T1000 (cell line): ENCODE measurements at places on chromosomes 2 and 18.
A peak's percentile ranks its signal among the peaks of the same experiment; 100 is the strongest.

DNA sequence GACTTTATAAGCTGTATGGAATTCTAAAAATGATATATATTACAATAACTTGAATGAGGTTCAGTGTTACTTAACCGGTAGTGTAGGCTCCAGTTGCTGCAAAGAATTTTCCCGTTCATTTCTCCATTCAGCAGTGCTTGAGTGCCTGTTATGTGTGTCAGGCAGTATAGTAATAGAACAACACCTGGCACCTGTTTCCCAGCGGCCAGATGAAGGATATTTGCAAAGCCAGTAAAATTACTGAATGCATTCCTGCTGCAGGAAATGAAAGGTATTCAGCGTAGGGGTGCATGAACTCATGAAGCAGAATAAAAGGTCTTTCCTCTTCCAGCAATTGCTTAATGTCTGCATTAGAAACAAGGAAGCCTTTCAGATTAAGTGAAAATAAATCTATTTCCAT lies 18.8 kb downstream of the YPEL5 start:
- DNase-seq, result no peak

- no peak for DNase-seq
Measured at GRCh38 chr2:46296216-46296839, 879 bp upstream of the EPAS1 start.

GRCh38 chr2:107648781-107649404 lies 177.8 kb upstream of the RGPD4 start:
- no peak for DNase-seq

DNA sequence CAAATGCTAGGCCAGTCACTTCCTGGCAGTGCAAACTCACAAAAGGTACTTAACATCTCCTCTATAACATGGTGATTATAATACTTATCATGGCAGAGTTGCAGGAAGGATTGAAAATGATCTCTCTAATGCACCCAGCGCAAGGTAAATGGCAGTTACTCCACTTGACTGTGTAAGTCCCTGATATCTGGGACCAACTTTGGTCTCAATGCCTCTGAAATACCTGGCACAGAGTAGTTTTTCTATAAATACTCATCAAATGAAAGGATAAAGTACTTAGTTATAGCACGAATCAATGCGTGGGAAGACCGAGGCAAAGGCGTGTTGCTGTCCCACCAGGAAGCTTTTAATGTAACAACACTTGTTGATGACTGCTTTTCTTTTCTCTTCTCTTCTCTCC lies 24.8 kb downstream of the LRRC30 start:
- DNase-seq, result no peak

DNA sequence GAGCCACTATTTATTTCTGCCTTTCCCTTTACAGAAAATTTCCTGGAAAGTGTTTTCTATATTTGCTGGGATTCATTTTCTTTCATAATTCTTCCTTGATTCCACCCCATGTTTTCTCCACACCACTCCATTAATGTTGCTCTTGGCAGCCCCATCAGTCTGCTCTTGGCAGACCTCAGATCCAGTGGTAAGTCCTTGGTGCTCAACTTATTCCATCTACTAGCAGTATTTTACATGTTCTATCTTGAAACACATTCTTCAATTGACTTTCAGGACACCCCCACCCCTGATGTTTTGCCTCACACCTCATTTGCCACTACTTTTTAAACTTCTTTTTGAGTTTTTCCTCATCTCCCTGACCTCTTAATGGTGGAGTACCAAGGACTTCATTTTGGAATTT lies 65.0 kb downstream of the HNMT start:
- DNase-seq, result no peak

DNA sequence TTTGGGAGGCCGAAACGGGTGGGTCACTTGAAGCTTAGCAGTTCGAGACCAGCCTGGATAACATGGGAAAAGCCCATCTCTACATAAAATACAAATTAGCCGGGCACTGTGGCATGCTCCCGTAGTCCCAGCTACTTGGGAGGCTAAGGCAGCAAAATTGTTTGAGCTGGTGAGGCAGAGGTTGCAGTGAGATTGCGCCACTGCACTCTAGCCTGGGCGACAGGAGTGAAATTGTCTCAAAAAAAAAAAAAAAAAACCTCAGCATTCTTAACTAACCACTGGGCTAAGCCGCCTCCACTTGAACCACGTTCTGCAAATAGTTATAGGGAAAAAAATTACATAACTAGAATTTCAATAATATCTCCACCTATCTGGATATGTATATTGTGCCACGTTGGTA lies 2.3 kb downstream of the FOXI3 start:
- no peak for DNase-seq

GRCh38 chr2:9191041-9191481 lies 15.6 kb upstream of the ASAP2 start:
- peak; percentile 30 for DNase-seq

- no peak for DNase-seq
Measured at GRCh38 chr18:62778976-62779869, 63.9 kb downstream of the PHLPP1 start.

- DNase-seq, result no peak
Measured at GRCh38 chr2:142200062-142200461, 69.2 kb upstream of the LRP1B start.

GRCh38 chr18:8001711-8002301 lies 434.7 kb downstream of the PTPRM start:
- no peak for DNase-seq

DNA sequence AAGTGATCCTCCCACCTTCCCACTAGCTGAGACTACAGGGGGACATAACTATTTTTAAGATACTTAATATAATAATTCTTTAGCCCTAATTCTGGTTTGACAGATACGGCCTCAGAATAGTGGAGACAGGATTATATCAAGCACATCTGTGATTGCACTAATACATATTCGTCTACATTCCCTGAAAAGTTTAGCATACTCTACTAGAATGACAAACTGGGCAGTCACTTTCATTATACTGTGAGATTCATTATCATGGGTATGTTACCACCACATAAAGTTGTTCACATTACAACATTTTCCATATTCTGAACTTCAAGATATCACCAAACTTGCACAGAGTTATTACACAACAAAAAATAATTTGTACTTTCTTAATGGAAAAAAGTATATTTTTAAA lies 11.0 kb downstream of the FAM210A start:
- no peak for DNase-seq

DNA sequence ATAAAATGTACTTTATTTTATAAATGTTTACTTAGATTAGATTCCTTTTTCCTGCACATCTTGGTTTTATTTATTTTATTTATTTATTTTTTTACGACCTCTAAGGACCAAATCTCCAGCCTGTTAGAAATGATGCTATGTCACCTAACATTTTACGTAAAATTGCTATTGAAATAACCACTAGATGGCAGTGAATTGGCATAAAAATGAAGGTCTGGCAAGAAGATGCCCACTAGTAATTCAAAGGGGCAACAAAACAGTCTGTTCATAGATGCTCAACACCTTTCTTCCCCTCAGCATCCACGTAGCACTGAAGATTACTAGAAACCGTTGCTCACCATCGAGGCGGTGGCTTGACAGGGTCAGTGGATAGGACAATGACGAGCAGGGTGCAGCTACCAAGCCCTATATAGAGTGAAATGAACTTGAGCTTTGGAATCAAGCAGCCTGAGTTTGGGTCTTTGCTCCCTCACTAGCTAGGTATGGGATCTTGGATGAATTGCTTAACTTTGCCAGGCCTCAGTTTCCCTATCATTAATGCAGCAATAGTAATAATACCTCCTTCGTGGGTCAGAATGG lies 128.7 kb upstream of the L3MBTL4 start:
- no peak for DNase-seq

DNA sequence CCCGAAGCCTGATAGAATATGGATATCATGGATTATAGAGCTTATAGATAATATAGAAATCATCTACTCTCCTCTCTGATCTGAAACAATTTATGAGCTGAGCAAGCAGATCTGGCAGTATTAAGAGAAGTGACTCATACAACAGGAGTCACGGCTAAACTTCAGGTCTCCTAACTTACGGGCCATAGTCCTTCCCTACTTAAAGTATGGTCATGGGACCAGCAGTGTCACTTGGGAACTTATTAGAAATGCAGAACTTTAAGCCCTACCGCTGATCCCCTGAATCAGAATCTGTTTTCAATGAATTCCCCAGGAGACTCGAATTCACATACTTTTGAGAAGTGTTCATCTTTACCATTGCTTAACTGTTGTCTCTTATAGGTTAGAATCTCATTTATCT lies 195.7 kb upstream of the FANCL start:
- no peak for DNase-seq

DNA sequence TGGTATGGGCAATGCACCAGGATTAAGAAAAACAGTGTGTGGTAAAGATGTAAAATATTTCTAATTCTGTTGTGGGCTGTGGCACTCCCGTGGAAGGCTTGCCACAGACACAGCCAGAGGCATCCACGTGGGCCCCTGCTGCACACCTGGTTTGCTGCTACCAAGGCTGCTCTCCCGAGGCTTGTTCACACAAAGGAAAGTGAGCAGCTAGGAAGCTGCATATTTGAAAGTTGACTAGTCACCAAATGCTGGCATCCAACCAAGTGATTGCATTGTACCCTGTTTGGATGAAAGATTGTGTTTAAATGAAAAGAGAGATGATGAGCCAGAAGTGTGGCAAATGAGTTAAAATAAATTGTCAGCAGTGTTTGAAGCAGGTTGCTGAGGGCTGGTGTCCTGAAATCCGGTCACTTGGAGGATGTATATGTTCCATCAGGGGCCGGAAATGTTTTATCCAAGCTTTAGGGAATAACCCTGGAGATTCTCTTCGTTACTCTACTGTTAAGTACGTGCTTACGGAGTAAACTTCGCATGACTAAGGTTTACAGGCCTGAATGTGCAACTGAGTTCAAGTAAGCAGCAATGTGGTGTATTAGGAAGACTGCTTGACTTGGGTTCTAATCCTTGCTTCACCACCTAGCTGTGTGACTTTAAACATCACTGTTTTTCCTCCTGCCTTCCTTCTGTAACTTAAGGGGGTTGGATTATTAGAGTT lies 86.1 kb downstream of the MSH2 start:
- DNase-seq, result peak; percentile 21
